ENCODE measurements at places on chromosomes 16 and 17.

GRCh38 chr16:64459402-64459801 is 662.5 kb downstream of the CDH11 start:
- no peak for DNase-seq

DNA sequence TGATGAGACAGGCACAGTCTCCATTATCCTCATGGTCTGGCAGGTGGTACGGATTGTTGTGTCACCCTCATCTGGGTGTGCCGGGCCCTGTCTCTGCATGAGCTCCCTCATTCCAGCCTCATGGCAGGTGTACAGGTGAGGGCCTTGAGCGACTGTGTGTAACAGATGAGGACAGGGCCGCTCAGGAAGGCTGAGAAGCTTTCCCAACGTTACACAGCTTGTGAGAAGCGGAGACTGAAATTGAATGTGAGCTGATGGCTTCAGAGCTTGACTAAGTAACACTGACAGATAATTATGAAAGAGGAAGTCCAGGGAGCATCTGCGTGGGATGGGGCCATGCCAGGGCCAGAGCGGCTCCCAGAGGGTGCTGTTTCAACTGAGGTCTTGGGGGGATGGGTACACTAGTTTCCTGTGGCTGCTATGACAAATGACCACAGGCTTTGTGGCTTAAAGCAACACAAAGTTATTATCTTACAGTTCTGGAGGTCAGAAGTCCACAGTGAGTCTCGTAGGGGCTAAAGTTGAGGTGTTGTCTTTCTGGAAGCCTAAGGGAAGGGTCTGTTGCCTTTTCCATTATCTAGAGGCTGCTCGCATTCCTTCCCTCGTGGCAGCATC is 36.7 kb downstream of the CMIP start:
- no peak for DNase-seq

DNA sequence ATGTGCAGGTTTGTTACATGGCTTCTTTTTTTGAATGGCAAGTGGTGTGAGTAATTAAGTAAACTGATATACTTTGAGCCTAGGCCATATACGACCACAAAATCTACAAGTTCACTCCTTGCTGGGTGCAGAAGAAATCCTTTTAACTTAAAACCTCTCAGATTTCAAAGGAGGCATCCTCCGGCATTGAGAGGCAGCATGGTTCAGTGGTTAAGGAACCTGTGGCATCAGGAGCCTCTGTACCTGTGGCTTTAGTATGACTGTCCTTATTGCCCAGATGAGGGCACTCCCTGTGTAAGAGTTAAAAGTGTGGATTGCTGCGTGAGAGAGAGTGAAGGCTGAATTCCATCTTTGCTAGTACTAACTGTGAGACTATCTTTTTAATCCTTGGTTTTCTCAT is 3.3 kb downstream of the NLRP1 start:
- DNase-seq, result no peak

- DNase-seq, result no peak
Measured at GRCh38 chr16:77112746-77113145, 78.2 kb upstream of the MON1B start.

GRCh38 chr17:40061609-40062038 is 1.1 kb upstream of the THRA start:
- no peak for DNase-seq

- no peak for DNase-seq
Measured at GRCh38 chr17:32546031-32546444, 59.2 kb downstream of the CDK5R1 start.

DNA sequence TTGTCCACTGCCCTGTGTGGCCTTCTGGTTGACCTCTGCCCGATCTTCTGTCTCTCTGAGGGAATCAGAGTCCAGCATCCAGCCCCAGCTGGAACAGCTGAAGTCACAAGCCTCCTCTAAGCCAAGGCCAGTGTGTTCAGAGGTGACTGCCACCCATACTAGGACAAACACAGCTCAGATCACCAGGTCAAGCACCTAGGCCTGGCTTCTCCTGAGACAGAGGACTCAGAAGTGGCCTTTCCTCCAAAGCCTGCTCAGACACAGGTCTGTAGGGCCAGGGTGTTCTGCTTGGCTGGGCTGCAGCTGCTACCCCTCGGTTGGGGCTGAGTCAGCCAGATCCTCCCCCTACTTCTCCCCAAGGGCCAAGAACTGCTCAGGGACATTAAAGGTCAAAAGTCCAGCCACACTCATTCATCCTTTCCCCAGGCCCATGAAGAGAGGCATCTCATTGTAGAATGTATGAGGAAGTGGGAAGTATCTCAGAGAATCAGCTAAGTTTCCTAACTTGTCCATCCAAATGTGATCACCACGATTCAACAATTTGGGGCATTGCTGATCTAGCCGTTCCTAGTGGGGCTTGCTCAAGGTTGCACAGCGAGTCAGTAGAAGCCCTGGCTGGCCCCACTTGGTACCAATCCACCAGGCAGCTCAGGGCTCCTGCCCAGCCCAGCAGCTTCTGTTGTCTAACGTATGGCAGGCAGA is 7.6 kb downstream of the SLC46A1 start:
- DNase-seq, result no peak

DNA sequence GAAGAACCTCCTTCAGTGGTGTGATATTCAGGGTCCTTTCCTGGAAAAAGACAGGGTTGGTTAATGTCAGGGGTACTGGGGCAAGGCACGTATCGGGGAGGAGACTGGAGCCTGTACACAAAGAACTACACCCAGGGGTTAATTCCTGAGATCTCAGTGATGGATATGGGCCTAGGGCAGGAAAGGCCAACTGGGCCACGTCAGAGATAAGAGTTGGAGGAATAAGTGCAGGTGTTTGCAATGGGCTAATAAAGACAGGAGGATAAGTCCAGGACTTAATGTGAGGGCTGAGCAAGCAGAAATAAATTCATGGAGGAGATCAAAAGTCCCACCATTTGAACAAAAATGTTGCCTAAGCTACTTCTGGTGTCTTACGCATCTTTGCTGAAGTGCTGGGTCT is 10.4 kb upstream of the HERPUD1 start:
- DNase-seq, result no peak

DNA sequence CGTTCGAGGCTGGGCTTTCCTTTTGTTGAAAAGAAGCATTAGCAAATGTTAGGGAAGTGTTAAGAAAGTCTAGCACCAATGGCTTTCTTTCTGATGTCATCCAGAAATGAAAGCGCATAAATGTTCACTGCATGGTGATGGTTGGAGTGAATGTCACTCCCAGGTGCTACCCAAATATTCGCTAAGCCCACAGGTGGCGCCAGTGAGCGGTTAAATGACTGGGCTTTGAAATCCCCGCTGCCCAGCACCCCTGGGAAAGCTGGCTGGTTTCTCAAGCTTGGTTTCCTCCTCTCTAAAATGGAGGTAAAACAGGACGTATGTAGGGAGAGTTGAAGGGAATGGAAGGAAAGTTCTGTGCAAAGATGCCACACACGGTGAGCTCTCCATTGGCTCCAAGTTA is 104.4 kb downstream of the IRX5 start:
- DNase-seq, result no peak

- DNase-seq, result no peak
Measured at GRCh38 chr17:47989700-47990099, 18.8 kb downstream of the CDK5RAP3 start.

GRCh38 chr16:81586977-81587625 is 142.5 kb downstream of the CMIP start:
- DNase-seq, result no peak

DNA sequence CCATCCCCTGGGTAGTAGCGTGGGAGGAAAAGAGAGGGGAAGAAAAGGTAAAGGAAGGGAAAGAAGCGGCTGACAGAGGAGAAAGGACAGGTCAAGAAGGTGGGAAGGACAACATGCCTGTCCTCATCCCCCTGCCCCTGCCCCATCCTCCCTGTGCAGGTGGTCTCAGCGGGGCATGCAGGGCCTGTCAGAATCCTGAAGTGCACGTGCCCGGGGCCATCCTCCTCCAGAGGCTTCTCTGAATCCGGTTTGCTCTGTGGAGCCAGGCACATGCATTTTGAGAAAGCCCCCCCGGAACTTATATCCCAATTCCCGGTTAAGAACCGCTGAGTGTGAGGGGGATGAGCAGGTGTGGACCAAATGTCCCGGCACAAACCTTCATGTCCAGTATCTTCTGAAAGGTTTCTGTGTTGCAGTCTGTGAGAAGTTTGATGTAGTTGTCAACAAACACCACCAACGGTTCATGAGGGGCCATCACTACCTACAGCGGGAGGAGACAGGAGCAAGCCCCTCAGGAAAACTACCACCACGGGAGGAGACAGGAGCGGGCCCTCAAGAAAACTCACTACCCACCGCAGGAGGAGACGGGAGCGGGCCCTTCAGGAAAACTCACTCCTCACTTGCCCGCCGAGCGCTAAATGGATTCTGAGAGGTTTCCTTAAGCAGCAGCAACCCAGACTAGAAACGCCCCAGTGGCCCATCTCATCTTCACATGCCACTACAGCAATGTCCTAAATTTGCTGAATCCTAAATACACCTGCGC is 167.0 kb upstream of the RPH3AL start:
- no peak for DNase-seq

GRCh38 chr17:57113011-57113410 is 28.0 kb downstream of the AKAP1 start:
- no peak for DNase-seq

DNA sequence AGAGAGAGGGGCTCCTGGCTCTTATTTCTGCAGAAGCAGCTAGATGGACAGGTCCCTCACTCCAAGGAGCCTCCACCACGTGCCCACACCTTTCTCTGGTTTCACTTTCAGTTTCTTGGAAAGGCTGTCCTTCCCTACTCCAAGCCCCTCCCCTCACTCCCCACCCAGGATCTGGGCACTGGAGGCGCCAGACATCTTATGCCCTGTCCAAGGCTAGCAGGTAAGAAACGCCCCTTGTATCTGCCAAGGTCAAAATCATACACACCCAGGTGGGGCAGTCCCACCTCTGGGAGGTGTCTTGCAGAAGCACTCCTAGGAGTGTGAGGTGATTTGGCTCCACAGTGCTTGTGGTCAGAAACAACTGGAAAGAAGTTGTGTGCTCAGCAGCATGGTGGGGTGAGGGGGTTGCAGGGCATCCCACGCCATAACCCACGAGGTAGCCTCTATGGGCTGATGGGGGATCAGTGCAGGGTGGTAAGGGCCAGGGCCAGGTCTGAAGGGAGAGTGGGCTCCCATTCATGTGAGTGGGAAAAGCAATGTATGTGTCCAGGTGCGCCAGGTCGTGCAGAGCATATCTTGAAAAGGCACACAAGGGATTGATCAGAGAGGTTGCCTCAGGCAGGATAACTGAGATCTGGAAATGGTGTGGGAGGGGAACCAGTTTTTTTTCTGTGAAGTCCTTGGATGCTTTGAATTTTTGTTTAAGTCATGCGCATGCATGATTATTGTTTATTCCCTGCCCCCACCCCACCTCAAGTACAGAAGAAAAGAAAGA is 31.8 kb upstream of the PRM1 start:
- peak; percentile 30 for DNase-seq

DNA sequence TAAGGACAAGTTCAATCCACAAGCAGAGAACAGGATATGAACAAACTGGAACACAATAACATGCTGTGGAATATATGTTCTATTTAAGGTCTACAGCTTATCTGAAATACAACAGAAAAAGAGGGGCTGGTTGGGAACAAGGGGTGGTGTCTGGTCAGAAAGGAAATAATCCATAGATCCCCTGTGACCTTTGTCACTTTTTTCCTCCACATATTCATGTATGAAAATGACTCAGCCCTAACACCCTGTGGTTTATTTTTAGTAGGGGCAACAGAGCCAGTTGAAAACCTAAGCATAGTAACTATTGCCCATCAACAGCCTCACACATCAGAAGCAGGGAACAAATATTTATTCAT is 12.3 kb upstream of the SPAG9 start:
- no peak for DNase-seq

GRCh38 chr17:6070913-6071511 is 833 bp downstream of the WSCD1 start:
- DNase-seq, result no peak

GRCh38 chr16:16025214-16025968 is 76.0 kb downstream of the ABCC1 start:
- peak; percentile 44 for DNase-seq

GRCh38 chr16:67940446-67941089 is 3.4 kb downstream of the LCAT start:
- no peak for DNase-seq

DNA sequence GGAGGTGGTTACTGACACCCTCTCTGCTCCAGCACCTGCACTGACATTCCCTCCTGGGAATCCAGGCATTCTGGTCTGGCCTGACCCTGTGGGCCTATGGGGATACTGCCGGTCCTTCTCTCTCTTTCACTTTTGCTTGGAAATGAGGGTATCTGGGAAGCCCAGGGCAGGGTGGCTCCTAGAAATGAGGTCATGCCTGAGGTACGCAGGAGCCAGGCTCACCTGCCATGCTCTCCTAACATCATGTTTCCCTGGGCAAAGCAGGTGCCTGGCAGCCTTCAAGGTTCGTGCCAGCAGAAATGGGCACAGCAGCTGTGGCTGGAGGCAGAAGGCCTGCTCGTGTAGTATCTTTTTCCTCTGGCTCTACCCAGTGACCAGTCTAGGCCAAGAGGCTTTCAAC is 3.3 kb downstream of the ITGA3 start:
- DNase-seq, result no peak

DNA sequence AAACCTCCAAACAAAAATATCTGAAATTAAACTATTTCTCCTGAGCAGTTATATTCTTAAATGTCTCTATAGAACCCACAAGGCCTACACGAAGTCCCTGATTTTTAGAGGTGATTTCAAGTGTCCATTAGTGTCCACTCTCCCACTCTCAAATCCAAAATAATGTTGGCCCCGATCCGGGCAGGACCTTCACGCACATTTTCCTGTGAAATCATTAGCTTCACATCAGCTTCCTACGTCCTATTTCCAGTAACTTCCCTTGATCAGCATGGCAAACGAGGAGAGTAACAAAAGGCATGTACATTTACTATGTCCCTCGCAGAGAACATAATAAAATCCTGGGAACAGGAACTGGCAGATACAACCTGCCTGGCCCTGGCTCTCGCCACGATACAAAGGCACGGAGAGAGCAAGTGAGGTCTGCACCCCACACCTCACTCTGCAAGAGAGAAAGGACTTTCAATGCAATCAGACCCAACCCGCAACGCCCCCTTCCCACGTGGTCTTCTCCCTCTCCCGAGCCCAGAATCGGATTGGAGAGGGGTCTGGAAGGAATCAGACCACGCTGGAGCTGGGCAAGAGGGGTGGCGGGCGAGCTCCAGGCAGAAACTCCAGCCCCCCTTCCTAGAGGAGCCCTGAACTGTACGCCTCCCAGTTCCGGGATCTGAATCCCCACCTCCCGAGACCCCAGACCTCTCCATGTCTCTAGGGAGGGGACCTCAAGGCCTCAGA is 17.5 kb upstream of the C17orf78 start:
- DNase-seq, result peak; percentile 19

DNA sequence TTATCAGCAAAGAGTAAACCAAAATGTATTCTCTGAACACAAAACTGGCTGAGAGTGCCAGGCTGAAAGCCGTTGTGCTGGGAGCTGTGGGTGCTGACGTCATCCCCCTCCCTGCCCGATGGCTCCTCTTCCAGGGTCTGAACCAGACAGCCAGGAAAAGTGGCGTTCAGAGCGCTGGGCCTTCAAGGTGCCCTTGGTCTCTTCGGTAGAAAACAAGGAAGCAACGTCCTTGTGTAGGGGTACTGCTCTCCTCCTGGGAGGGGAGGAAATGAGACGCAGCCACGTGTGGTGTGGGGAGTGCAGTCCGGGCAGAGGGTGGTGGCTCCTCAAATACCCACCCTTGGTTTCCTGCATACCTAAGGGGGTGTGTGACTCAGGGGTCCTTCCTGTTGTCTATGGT is 394.7 kb downstream of the SEC14L1 start:
- no peak for DNase-seq

GRCh38 chr17:36600936-36601302 is 464 bp upstream of the MRM1 start:
- DNase-seq, result peak; percentile 31

GRCh38 chr16:85253084-85253941 is 141.0 kb upstream of the CIBAR2 start:
- peak; percentile 29 for DNase-seq
